ENCODE measurements at places on chromosomes 16 and 17.
A peak's percentile ranks its signal among the peaks of the same experiment; 100 is the strongest.

- DNase-seq = no peak
These were observed 21.9 kb downstream of the DNAI2 start for GRCh38 chr17:74295625-74296547.

DNA sequence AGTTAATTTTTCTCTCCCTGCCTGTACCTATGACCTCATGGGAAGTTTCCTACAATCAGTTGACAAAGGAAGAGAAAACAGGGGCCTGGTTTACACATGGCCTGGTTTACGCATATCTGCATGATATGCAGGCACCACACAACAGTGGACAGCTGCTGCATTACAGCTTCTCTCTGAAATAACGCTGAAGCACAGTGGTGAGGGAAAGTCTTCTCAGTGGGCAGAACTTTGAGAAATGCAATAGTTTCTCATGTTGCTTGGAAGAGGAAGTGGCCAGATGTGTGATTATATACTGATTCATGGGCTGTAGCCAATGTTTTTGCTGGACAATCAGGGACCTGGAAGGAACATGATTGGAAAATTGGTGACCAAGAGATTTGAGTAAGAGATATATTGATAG lies 324.1 kb upstream of the GOT2 start:
- DNase-seq = no peak

- no peak for DNase-seq
These were observed 4.3 kb downstream of the CDIP1 start for GRCh38 chr16:4534151-4534790.

DNA sequence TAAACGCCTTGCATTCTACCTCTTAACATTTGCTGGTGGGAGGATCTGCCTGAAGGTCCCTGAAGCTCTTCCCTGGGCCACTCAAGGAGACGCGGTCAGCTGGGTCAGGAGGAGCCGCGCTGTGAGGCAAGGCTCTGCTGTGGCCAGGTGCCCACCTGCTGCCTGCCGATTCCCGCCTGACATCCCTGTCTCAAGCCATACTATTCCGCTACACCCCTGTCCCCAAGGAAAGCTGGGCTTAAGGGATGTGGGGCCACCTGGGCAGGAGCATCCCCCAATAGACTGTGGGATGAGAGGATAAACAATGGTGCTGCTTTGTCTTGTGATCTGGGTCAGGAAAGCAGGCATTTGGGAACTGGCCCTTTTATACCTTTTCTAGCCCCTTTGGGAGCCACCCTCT lies 5.1 kb downstream of the TPPP3 start:
- no peak for DNase-seq

DNA sequence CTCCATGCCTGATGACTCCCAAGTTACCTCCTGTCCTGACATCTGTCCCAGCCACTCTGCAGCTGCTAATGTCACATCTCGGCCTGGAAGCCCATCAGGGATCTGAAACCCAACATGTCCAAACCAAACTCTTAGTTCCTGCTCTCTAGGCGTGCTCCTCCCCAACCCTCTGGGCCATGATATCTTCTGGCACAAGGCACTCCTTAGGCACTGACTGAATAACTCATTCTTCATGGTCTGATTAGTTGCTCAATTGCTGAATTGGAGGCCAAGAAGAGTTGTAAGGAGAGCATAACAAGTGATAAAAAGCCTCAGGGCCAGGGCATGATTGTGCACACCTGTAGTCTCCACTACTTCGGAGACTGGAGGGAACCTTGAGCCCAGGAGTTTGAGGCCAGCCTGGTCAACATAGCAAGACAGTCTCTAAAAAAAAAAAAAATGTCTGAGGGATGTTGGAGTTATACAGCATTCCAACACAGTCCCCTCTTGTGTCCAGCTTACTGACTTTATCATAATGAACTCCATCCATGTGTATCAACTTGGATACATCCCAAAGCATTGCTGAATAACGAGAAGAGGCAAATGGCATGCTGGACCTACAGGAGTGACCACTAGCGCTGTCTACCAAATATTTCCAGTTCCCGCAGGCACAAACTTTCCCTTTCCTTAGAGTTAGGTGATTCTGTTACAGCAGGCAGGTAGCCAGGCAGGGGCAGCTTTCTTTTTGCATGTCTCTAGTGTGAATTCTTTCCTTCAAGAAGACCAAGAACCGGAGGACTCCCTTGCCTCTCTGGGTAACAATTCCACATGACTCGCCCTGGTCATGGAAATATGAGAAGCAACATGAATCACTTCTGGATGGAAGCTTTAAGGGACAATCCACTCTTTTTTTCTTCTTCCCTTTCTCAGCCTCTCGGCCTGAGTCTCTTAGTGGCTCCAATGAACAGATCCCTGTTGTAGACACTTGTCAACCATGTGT lies 18.1 kb upstream of the SHCBP1 start:
- no peak for DNase-seq

DNA sequence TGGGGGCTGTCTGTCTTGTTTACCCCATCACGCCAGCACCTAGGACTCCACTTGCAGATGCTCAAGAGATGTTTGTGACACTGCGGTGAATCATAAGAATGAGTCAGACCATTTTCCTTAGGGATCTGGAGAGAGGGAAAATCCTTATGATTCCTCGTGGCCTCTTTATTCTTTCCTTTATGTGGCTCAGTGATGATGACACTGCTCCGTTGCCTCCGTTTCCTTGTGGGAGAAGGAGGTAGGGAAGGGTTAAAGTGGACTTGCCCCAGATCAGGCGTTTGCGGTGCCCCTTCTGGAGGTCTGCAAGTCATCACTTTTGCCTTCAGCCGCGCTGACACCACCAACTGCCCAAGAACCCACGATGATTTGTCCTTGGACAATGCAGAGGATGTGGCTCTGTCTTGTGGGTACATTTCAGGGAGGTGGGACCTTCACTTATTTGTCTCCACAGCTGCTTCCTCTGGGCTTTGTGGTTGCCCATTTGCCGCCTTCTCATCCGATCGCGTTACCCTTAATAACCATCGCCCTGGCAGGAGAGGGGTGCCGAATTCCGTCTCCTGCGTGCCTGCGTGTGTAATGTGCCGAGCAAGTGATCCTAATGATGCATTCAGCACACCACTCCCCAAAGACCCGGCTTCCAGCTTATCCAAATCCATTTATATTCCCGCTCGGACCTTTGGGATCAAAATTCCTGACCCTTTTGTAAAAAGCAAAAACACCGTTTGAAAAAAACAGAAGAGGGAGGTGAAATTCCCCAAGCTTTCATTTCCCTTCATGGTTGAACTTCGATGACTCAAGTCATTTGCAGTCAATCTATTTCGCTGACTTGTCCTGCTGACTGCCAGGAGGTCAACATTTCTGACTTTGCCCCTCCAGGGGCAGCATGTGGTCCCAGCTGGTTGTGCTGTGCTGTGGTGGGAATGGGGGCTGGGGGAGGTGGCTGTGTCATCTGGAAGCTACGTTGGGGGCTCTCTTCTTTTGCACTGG lies 87.2 kb upstream of the IRX3 start:
- no peak for DNase-seq

GRCh38 chr17:70936724-70937123 lies 767.4 kb downstream of the KCNJ2 start:
- no peak for DNase-seq

DNA sequence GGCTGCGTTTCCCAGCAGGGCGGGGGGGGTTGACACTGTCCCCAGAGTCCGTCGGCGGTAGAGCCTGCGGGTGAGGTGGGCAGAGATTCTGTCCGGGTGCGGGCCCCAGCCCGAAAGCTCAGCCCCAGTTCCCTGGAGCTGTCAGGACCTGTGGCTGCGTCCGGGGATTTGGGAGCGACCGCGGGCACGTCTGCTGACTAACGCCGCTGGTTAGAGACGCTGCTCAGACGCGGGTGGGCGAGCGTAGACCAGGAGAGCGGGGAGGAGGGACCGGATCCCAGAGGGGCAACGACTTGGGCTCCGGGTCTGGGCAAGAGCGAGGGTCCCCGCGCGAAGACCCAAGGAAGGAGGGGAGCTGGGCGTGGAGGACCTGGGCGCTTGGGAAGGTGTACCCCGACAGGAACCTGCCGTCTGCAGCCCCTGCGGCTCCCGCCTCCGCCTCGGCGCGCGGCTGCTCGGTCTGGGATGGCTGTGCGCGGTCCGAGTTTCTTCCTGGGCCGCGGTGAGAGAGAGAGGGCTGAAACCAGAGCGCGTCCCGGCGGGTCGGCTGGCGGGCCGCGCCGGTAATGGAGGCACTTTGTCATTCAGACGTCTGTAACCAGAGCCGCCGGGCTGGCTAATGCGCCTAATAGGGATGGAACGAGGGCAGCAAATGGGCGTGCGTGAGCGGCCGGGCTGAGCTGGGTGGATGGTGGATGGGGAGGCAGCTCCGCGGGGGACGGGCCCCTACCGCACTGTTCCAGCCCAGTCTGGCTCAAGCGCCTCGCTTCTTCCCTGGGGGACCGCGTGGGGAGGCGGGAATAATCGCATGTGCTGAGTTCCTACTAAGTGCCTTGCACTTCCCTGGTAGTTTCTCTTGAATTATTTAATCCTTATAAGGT lies 2.3 kb downstream of the NGFR start:
- DNase-seq = no peak

GRCh38 chr17:82570277-82570676 lies 50.7 kb downstream of the FOXK2 start:
- peak; percentile 34 for DNase-seq

GRCh38 chr16:63581570-63581969 lies 1540.3 kb downstream of the CDH11 start:
- no peak for DNase-seq

GRCh38 chr17:71634376-71634775 lies 486.4 kb upstream of the SOX9 start:
- DNase-seq = no peak

- DNase-seq = no peak
These were observed 50.0 kb downstream of the CBFA2T3 start for GRCh38 chr16:88927010-88927409.

- DNase-seq = no peak
These were observed 338.1 kb downstream of the SEC14L1 start for GRCh38 chr17:77478899-77479298.

- no peak for DNase-seq
These were observed 349.9 kb downstream of the SOX9 start for GRCh38 chr17:72470734-72471133.

- DNase-seq = no peak
These were observed 18.5 kb upstream of the TERF2 start for GRCh38 chr16:69404275-69404805.

DNA sequence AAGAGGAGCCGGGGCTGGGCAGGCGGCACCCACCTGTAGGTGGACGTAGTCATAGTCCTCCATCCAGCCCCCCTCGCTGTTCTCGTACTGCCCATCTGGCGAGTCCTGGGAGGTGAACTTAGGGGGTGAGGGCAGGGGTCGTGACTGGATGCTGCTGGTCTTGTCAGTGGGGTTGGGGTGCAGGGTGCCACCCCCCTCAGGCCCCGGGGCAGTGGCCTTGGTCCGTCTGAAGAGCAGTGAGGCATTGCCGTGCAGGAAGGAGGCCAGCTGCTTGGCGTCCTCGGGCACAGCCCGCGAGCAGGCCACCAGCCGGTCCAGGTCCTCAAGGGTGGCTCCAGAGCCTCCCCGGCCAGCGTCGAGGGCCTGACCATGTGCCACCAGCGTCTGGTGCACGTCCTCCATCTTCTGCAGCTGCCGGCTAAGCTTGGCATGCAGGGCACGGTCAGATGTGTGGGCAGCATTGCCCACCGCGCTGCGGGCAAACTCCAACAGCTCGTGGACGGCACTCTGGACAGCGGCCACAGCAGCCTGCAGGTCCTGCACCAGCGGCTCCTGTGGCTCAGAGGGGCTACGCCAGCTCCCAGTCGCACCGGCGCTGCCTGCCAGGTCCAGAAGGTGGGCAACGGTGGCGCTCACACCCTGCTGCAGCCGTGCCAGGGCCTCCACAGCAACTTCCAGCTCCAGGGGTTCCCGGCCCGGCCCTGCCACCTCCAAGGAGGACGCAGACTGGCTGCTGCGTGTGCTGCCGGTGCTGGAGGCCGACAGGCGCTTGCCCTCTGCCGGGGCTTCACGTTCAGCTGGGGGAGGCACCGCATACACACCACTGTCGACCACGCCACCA lies 16.3 kb downstream of the CTRB1 start:
- DNase-seq = no peak

DNA sequence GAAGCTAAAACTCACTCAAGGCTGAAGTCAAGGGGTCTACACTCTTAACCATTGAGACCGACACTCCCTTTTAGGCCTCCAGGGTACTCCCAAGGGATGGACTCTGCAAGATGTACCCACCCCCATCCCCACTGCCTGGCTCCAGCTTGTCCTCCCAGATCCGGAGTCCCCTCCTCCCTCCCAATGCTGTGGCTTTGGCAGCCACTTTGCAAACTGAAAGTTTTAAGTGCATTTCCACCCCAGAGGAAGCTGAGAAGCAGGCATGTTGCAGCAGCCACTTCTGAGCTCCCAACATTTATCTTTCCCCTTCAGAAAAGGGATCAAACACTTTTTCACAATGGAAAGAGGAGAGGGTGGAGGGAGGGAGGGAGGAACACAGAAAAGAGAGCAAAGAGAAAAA lies 115.2 kb downstream of the COPRS start:
- DNase-seq = no peak

DNA sequence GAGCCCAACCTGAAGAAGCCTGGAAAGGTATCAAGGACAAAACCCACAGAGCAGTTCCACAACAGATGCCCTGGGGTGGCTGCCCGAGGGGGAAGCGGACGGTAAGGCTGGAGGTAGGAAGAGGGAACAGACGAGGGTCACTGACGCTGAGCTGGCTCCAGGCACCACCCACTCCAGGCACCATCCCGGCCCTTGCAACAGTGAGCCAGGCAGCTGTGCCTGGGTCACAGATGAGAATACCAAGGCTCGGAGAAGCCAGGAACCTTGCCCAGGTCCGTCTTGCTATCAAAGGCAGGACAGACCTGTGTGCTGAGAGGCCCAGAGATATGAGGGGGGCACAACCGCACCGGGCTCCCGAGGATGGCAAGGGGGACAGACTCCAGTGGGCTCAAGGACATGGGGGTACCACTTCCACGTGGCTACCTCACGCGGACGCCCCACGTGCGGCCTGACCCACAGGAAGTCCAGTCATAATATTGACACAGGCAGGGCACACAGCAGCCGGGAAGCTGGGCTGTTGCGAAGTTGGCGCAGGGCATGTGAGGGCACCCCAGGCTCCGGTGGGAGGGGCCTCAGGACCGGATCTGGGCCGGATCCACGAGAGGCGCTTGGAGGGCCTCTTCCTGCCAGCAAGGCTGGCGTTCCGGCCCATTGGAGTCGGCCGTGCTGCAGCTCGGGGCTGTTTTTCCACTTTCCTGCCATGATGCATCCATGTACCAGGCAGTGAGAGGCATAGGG lies 29.9 kb downstream of the PEMT start:
- DNase-seq = peak; percentile 92

DNA sequence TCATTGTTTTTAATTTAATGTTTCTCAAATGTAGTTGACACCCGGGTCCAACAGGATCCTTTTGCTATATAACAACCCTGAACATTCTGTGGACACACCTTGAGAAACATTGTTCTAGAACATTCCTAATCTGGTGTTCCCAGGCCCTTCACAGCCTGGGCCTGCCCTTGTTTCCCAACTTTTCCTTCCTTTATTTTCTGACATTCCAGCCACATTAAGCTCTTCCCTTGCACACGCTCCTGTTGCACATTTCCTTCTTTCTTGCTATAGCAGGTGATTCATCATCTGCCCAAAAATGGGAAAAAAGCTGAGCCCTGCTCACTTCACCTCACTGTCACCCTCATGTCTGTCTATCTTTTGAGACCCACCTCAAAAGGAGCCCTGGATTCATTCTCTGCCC lies 67.9 kb upstream of the MARCHF10 start:
- no peak for DNase-seq

GRCh38 chr16:28931801-28932225 lies at the start of gene CD19:
Gene CD19 (plus strand): TSS chr16:28931971. CDS start chr16:28932001, 30 bp downstream.
- DNase-seq = no peak

GRCh38 chr16:29810699-29811169 lies 1.3 kb upstream of the PRRT2 start:
- DNase-seq = no peak

GRCh38 chr17:34781071-34781470 lies 180.2 kb downstream of the CCT6B start:
- DNase-seq = no peak

GRCh38 chr16:21302454-21302853 lies 24.4 kb upstream of the CRYM start:
- no peak for DNase-seq
